HFFc6 (cell line): ENCODE measurements at places on chromosomes 11 and 22. TPM values are rescaled to one million over a fixed set of nuclear protein-coding genes. Genes with fewer than 3 reads are reported as not detected.

The OSBP2 gene
- total RNA-seq: 0.14 to 0.37 TPM (median 0.33 TPM) in 3 replicates

The MOGAT2 gene
- not detected in 3 replicates for total RNA-seq

The ARHGAP32 gene
- 5.0 to 8.0 TPM (median 6.2 TPM) in 3 replicates for total RNA-seq

The NTM gene
- 14.7 and 21.7 TPM in 2 replicates for total RNA-seq

The DDX25 gene
- total RNA-seq: not detected in 3 replicates

The CLCF1 gene
- total RNA-seq: 7.6 to 10.4 TPM (median 9.7 TPM) in 3 replicates

GRCh38 chr11:13278609-13279486 is 1.3 kb downstream of the BMAL1 start:
- DNase-seq: no peak
- peaks cover 8% of the 10 kb centered on the region for H3K27me3 ChIP-seq
- H3K27ac ChIP-seq: 0 out of 2 replicates have a peak overlapping the region, but pooled peaks have one; percentile 19

- H3K4me1 ChIP-seq: no peaks in the 10 kb centered on the region
- H3K36me3 ChIP-seq: no peaks in the 10 kb centered on the region
- no peak within 1 kb of the TSS for H3K27ac ChIP-seq
- no peak for DNase-seq
- peaks cover 68% of the 10 kb centered on the region for H3K27me3 ChIP-seq
Measured at GRCh38 chr11:1629326-1630185, at the start of gene KRTAP5-5. TSS of gene KRTAP5-5 (plus strand) at chr11:1629775. CDS start at chr11:1629841, 66 bp downstream.

DNA sequence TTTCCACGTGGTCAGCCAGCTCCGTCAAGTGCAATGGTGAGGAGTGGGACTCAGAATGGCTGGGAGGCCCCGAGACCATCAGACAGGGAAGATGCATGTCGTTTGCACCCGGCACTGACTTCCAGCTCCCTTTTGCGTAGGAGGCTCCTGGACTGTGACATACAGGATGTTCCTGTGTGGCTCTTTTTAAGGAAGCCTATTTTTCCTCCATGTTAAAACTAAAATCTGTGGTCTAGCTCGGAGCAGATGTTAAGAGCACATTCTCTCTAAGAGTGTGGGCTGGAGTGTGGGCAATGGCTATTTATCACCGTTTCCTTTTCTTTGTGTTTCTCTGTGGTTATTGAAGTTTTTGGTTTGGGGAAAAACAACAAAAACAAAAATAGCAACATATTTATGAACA is 40.9 kb upstream of the AMPD3 start:
- DNase-seq: no peak
- peak overlapping the region; percentile 42; the same call in 1 of the 2 replicates for H3K27ac ChIP-seq
- H3K36me3 ChIP-seq: no peaks in the 10 kb centered on the region
- peaks cover 38% of the 10 kb centered on the region for H3K4me1 ChIP-seq

DNA sequence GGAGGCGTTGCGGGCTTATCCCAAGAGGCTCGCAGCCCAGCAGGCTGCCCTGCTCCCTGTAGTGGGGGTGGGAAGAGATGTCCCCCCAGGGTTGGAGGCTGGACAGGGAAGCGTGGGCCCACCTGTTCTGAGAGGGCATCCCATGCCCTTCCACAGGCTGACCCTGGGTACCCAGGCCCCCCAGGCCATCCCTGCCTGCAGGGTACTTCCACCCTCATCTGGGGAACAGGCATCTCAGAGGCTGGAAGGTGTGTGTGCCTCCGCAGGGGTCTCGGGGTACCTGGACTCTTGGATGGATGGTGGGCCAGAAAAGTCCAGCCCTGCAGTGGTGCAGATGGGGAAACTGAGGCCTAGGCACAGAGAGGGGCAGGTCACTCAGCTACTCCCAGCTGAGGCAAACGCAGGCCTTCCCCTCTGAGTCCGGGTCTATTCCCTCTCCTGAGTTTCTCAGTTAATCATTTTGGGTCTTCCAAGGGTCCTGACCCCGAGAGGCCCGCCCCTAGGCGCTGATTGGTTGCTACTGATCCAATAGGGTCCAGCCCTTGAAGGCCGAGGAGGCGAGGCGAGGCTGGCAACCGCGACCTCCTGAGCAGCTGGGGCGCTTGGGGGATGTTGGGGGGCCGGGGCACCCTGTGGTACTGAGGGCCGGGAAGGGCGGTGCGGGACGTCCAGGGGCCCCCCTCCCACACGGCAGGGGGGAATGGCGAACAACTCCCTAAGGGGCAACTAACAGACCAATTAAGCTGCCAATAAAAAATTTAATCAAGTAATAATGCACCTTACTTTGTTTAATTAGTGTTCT is 23.8 kb downstream of the FLRT1 start:
- H3K4me3 ChIP-seq: no peak overlapping the region
- peaks cover 22% of the 10 kb centered on the region; the same call in 1 of the 2 replicates for H3K27me3 ChIP-seq
- H3K4me1 ChIP-seq: no peaks in the 10 kb centered on the region
- no peak for DNase-seq

GRCh38 chr11:48538991-48539390 is 50.4 kb downstream of the OR4A47 start:
- no peaks in the 10 kb centered on the region for H3K27me3 ChIP-seq
- H3K4me3 ChIP-seq: no peak overlapping the region
- no peaks in the 10 kb centered on the region for H3K4me1 ChIP-seq
- DNase-seq: no peak

GRCh38 chr11:680970-681369 is 14.1 kb downstream of the DEAF1 start:
- H3K27ac ChIP-seq: no peak overlapping the region
- H3K4me3 ChIP-seq: no peak overlapping the region
- H3K36me3 ChIP-seq: peaks cover 27% of the 10 kb centered on the region
- DNase-seq: no peak
- H3K27me3 ChIP-seq: no peaks in the 10 kb centered on the region; the same call in 1 of the 2 replicates

DNA sequence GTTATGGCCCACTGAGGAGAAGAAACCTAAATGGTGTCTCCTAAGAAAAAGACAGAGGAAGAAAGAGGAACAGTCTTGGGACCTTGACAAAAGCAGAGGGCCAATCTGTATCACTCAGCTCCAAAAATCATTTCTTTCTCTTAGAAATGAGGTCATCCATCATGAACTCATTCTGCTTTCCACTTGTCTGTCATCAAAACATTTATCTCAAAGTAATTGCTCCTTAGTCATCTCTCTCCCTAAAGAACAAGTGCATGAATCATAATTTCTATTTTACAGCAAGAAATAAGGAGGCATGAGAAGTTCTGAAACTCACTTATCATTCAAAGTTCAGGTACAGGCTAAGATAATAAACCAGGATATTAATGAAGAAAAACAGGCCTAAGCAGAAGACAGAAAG is 375.6 kb downstream of the KCNA4 start:
- H3K4me3 ChIP-seq: no peak overlapping the region
- H3K27me3 ChIP-seq: peaks cover under 1% of the 10 kb centered on the region; the same call in 1 of the 2 replicates
- H3K36me3 ChIP-seq: no peaks in the 10 kb centered on the region
- no peak for DNase-seq
- H3K4me1 ChIP-seq: no peaks in the 10 kb centered on the region

- H3K27me3 ChIP-seq: no peaks in the 10 kb centered on the region; the same call in 1 of the 2 replicates
- H3K36me3 ChIP-seq: no peaks in the 10 kb centered on the region
- H3K4me1 ChIP-seq: peaks cover 35% of the 10 kb centered on the region
- peak; percentile 89 for DNase-seq
- peak overlapping the region; percentile 89 for H3K27ac ChIP-seq
- no peak overlapping the region for H3K4me3 ChIP-seq
Measured at GRCh38 chr22:42697542-42698013, 23.1 kb downstream of the A4GALT start.

- peaks cover 3% of the 10 kb centered on the region; the same call in 1 of the 2 replicates for H3K27me3 ChIP-seq
- no peak for DNase-seq
- H3K4me3 ChIP-seq: peak overlapping the region; percentile 71
Measured at GRCh38 chr11:61955422-61956135, 5.4 kb downstream of the BEST1 start.

DNA sequence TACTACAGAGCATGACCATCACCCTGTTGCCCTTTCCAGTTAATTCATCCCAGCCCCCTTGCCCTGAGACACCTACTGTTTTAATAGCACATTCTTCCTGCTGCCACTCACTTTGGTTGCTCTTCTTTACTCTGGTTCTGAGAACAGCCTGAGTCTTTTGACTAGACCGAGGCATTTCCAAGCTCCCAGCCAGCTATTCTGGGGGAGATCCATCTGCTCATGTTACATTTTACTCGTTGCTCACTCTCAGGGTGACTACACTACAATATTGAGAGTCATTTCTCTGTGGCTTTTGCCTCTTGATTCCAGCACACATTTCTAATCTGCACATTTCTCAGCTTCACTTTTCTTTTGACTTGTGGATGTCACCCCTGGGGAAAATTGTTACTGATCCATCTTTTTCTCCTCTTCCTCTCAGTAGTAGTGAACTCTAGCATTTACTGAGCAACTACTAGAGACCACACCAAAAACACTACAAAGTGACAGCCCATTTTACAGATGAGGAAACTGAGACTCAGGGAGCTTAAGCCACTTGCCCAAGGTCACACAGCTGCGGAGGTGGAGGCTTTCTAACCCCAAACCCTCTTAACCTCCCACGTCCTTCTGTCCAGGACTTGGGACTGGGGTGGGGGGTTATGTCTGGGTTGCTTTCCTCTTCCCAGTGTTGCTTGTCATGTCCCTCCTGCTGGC is 117.8 kb downstream of the C11orf91 start:
- peaks cover 12% of the 10 kb centered on the region for H3K4me1 ChIP-seq
- H3K27ac ChIP-seq: no peak overlapping the region
- H3K27me3 ChIP-seq: peaks cover 3% of the 10 kb centered on the region
- H3K4me3 ChIP-seq: no peak overlapping the region

GRCh38 chr22:44147821-44148574 is 32.7 kb upstream of the PARVG start:
- DNase-seq: no peak
- peaks cover 13% of the 10 kb centered on the region for H3K4me1 ChIP-seq
- H3K4me3 ChIP-seq: no peak overlapping the region
- H3K27ac ChIP-seq: no peak overlapping the region

- no peak overlapping the region for H3K4me3 ChIP-seq
- H3K27me3 ChIP-seq: no peaks in the 10 kb centered on the region; the same call in 1 of the 2 replicates
- H3K4me1 ChIP-seq: peaks cover 42% of the 10 kb centered on the region
- no peak for DNase-seq
Measured at GRCh38 chr11:106017093-106017492, 4.9 kb downstream of the MSANTD4 start.

DNA sequence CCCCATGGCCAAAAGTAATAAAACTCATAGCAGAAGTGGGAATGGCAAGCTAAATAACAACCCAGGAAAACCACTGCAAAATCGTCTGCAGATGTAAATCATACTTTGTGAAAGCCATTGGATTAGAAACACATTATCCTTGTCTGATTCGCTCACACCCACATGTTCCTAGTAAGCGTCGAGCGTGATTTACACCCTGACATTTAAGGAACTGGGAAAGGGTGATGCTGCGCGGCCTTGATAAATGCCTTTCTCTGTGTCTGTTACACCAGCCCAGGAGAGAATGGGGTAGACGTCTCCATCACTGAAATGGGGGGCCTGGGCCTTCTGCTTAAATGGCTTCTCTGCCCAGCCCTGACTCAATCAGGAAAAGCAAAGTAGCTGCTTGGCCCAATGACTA is 162.7 kb downstream of the NTM start:
- H3K27me3 ChIP-seq: peaks cover 17% of the 10 kb centered on the region
- no peak for DNase-seq
- no peaks in the 10 kb centered on the region for H3K36me3 ChIP-seq
- no peak overlapping the region for H3K4me3 ChIP-seq

DNA sequence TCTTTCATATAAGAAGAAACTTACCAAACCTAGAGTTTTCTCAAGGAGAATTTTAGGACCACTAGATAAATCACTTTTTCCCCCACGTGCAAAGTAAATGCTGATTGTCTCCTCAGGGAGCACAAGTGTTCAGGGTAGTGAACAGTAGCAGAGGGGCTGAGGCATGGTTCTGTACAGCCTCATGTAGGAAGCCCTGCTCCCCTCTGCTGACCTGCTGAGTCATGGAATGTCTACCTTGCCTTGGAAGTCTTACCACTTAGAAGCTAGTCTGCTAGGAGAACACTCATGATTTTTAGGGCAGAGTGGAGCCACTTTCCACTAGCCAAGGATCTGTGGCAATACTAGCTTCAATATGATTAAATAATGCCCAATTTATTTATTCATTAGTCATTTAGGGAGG is 2120.6 kb upstream of the RAG2 start:
- H3K4me1 ChIP-seq: no peaks in the 10 kb centered on the region
- H3K4me3 ChIP-seq: no peak overlapping the region
- H3K27me3 ChIP-seq: no peaks in the 10 kb centered on the region; the same call in 1 of the 2 replicates
- no peaks in the 10 kb centered on the region for H3K36me3 ChIP-seq
- no peak for DNase-seq
- no peak overlapping the region for H3K27ac ChIP-seq

GRCh38 chr22:29209624-29209929 is 3.9 kb downstream of the EMID1 start:
- no peak overlapping the region for H3K27ac ChIP-seq
- H3K27me3 ChIP-seq: peaks cover 43% of the 10 kb centered on the region
- H3K36me3 ChIP-seq: no peaks in the 10 kb centered on the region

DNA sequence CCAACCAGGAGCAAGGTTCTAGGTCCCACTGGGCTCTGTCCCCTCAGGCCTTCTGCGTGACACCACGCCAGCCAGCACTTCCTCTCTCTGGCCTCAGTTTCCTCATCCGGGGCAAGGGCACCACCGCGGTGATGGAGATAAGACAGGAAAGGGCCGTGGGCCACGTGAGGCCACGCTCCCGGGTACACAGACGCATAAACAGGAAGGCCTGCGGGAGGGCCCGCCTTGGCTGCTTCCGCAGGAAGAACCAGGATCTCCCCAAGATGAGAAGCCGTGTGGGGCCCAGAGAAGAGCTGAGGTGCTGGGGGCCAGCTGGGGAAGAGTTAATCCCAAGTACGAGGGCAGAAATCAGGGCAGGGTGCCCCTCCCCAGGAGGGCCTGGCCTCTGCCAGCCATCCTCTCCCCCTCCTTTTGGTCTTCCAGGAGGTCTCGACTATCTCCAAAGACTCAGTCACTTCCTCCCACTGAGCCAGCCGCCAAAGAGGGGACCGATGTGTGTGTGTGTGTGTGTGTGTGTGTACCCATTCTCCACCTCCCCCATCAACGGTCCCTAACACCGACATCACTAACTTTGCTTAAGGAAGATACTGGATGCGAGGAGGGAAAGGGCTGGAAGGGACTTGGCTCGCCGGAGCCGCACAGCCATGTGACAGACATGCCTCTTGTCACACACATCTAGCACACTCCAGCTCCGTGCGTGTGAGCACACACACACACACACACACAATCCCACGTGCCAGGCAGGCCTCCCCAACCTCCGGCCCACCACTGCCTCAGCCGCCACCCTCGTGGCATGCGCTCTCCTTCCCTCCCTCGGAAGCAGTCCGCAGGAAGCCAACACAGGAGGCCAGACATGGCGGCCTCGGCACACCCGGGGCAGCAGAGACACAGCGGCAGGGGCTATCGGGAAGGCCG is 1.4 kb downstream of the MFNG start:
- H3K36me3 ChIP-seq: no peaks in the 10 kb centered on the region
- no peak overlapping the region for H3K4me3 ChIP-seq
- no peak overlapping the region for H3K27ac ChIP-seq
- peaks cover 24% of the 10 kb centered on the region for H3K27me3 ChIP-seq
- H3K4me1 ChIP-seq: peaks cover 22% of the 10 kb centered on the region

GRCh38 chr11:980438-981357 is 55.0 kb downstream of the AP2A2 start:
- H3K27me3 ChIP-seq: peaks cover 5% of the 10 kb centered on the region; the same call in 1 of the 2 replicates
- peak overlapping the region; percentile 26; the same call in 1 of the 2 replicates for H3K27ac ChIP-seq
- no peak overlapping the region for H3K4me3 ChIP-seq
- H3K36me3 ChIP-seq: peaks cover 25% of the 10 kb centered on the region
- no peak for DNase-seq

DNA sequence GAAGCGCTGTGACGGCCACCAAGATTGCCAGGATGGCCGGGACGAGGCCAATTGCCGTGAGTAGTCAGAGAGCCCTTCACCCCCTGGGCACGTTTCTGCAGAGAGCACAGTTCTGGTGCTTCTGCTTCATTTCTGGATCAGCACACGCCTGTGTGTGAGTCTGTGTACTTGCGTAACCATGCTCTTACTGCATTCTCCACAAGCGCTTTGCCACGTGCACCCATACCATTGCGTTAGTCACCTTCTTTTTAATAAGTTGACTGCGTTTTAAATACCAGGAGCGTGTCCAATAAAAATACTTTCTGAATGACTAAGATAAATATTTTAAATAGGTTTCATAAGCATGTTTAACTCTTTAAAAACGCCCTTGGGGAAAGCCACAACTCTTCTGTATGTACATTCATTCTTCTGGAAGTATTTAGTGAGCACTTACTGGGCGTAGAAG is 143.0 kb upstream of the SORL1-AS1 start:
- H3K4me1 ChIP-seq: peaks cover 62% of the 10 kb centered on the region
- H3K4me3 ChIP-seq: peak overlapping the region; percentile 39
